NCI-H2171 treated with DMSO at 0.1 percent for 48 hours (cell line): ENCODE measurements at places on chromosomes 12 and 14.

DNA sequence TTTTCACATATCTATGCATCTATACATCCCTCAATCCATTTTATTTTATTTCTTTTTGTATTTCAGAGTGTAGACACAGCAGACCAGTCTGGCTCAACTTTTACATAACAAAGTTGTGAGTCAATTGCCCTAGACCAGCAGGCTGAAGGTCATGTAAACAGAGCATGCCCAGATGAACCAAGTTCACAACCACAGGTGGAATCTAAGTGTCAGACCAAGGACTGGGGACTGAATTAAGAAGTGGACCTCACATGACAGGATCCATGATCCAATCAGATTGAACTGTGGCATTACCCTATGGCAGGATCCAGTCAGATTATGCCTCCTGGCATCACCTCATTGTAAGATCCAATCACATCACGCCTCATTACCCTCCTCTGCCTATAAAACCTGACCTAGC, 455.8 kb downstream of the SOX5 start:
- DNase-seq, result peak; percentile 13

GRCh38 chr12:125255935-125256633, 190.8 kb downstream of the AACS start:
- no peak for DNase-seq

DNA sequence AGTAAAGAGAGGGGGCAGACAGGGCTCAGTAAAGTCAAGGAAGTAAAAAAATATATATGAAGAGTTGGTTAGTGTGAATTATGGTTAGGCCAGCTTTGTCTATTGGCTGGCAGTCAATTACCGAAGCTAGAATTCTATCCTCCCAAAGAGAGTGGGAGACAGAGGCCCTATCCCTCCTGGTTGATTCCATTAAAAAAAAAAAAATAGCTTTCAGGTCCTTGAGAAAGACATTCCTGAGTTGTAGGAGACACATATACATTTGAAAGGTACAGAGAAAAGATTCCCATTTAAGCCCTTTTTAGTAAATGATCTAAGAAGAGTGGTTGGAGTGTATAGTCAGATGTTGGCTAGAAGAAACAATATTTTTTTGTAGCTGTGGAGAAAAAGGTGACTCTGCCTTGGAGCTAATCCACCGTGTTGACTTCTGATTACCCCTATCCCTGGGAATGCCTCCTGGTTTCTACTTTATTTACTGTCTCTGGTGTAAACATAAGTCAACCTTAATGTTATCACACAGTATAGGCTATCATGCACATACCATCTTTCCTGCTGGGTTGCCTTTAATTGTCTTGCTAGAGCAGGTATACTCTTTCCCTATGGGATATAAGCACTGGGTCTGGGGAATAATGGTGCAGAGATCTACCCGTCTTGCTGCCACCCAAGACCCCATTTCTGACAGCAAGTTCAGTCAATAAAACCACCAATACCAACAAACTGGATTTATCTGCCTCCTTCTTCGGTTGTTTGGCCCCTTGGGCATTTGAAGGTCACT, 859.9 kb upstream of the ATXN7L3B start:
- no peak for DNase-seq

GRCh38 chr12:126976579-126976978, 1290.4 kb upstream of the TMEM132C start:
- no peak for DNase-seq

- DNase-seq, result no peak
These were observed 22.2 kb downstream of the ZNF664 start for GRCh38 chr12:123995023-123995748.
